ENCODE measurements at places on chromosomes 2 and 18.

GRCh38 chr2:164479460-164479859 lies 141.8 kb downstream of the GRB14 start:
- DNase-seq = no peak

DNA sequence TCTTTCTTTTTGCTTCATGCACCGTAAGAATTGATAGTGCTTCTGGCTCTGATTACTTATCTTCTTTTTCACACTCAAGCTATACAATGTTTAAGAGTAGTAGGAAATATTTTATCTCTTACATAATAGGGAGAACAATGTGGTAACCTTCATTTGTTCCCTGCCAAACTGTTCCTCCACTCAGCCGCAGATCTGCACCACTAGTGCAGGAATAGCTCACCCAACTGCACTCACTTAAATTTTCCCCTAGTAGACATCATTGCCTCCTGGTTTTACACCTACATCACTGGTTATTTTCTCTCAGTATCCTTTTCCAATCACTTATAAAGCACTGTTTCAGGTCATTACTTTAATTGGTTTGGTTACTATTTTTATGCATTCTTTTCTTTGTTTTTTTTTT lies 283.5 kb upstream of the ZNF804A start:
- DNase-seq = no peak

DNA sequence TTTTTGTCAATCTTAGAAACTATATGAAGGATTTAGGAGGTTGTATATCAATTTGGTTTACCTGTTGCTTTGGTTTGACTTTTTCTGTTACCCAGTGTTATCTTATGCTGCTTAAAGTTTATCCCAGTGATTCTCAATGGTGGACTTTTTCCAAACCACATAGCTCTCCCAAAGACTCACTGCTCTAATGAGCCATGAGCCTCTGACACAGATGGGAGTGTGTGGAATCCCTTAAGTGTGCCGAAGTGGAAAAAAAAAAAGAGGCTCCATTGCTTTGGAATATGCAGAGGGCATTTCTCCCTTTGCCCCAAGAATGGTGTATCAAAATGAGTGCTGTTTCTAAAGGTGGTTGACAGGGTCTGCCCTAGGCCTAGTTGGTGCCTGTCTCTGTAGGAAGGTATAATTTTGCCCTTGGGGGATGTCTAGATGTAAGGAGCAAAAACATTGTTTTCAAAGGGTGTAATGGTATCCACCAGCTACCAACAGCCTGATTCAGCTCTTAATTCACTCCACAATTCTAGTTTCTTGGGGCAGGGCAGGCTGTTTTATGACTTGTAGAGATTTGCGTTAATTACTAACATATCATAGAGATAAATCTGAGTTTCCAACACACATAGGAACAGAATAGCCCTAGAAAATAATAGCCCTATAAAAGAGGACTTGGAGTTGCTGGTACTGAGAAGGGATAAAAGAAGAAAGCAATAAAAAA lies 64.3 kb upstream of the CYP26B1 start:
- DNase-seq = no peak

DNA sequence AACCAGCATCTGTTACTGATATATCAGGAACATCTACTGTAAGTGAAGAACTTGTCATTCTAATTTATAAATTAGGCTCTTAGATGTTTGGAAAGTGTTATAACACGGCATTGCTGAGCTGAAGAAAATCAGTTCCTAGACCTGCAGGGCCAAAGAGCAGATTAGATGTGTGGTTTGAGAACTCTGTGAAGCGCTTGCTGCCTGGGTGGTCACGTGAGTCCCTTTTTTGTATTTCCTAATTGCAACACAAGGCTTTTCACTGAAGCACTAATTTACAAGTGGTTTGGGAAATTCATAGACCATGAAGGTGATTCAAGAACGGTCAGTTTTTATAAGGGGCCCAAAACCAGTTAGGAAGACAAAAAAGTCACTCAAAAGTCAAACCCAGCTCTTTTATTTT lies 106.9 kb upstream of the SP3 start:
- no peak for DNase-seq

GRCh38 chr18:6437937-6438818 lies 23.5 kb upstream of the L3MBTL4 start:
- no peak for DNase-seq
